SK-N-SH (cell line): ENCODE measurements at places on chromosomes 5 and 9.

- no peak for DNase-seq
Observed at GRCh38 chr9:16230731-16231130, 639.7 kb downstream of the BNC2 start.

GRCh38 chr9:92242260-92243136 is 51.0 kb downstream of the IARS1 start:
- peak; percentile 44 for DNase-seq

- DNase-seq: peak; percentile 41
Observed at GRCh38 chr5:151002250-151002649, 18.1 kb upstream of the GPX3 start.

DNA sequence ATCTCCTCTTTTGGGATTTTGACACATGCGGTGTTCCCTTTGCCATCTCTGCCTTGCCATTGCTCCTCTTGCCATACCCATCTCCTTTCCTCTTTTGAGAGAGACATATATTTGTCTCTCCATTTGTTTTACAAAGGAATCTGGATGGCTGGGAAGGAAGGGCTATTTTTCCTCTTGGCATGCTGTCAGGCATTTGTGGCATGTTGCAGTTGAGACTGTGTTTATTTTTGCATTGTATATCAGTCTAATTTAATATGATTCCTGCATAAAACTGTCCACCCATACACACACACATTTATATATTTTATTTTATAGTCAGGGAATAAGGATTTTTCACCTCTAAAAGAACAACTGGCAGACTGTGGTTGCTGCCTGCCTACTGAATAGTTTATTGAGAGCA is 1105.8 kb upstream of the SEMA6A start:
- DNase-seq: no peak

DNA sequence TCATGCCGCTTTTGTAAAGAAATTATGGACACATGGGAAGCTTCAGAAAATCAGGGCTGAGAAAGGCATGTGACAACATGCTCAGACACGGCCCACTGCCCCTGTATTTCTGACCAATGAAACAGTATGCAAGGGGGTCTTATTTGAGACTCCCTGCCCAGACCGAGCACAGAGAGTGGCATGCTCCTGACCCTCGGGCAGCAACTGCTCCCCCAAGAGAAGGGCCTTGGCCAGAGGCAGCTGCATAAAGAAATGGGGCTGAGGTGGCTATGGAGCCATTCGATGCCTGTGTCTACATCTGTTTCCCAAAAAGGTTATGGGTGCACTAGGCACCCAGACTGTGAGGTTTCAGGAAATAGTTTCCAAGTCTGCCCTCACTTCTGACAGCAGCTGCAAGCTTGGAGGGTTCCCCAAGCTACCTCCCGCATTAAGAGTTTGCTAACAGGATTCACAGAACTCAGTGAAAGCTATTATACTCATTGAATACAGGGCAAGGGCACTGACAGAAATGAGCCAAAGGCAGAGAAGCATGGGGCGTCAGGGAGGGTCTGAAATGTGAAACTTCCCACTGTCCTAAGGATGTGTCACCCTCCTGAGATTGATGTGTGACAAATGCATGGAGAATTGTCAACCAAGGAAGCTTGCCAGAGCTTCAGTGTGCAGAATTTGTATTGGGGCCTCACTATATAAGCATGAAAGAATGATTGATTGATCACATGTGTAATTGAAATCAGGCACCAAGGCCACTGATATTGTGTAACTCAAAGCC is 94.3 kb downstream of the DAP start:
- no peak for DNase-seq

DNA sequence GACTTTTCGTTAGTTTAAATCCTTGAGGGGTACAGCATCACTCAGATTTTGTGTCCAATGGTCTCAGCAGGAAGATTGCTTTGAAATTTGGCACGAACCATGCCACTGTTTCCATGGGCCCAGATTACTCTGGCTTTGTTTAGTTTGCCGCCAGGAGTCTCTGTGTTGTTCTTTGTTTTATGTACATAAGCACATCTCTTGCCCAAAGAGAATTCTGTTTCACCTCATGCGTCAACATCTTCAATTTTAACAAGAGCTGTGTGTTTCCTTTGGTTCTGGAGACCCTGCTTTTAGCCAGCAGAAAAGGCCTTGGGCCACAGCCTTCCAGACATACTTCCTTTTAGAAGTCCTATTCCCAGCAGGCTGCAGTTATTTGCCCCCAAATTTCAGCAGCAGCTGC is 62.4 kb downstream of the TNPO1 start:
- DNase-seq: no peak

GRCh38 chr5:89071941-89072331 is 189.0 kb upstream of the MEF2C start:
- DNase-seq: no peak

DNA sequence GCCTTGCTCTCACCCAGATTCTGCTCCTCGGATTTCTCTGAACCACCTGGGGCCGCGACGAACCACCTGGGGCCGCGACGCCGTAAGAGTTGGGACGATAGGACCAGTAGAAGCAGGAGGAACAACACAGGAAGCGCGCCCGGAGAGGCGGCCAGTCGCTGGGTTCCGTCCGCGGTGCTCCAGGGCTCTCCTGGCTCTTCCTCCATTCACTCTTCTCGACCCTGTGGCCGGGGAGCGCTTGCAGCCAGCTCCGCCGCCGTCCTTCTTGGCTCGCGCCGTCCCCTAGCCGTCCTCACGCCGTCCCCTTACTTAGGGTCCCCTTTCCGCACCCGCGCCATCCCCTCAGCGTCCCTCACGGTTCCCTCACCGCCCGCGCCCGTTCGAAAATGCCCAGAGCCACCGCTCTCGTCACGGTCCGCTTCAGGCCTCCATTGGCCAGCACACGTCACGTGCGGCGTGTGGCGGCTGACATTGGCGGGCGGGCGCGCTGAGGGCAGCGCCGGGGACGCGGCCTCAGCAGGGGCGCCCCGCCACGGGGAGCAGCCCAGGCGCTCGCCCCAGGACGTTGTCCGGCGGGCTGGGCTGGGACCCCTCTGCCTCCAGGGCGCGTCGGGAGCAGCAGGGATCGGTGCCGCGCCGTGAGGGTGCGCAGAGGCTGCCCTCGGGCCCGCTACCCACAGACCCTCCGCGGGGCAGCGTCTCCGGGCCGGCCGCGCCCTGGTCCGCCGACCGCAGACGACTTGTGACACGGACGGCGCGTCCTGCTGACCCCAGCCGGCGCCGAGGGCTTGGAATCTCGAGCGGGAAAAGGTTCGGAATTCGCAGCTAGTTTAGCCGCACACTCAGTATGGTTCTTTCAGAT is 53.7 kb upstream of the PTPDC1 start:
- DNase-seq: peak; percentile 95

DNA sequence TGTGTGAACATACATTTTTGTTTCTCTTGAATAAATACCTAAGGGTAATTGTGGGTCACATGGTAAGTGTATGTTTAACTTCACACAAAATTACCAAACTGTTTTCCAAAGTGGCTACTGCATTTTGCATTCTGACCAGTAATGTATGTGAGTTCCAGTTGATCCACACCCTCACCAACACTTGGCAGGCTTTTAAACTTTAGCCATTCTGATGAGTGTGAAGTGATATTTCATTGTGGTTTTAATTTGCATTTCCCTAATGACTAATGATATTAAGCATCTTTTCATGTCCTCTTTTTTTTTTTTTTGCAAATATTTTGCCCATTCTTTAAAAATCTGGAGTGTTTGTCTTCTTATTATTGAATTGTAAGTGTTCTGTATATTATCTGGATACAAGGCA is 53.5 kb upstream of the MAST4 start:
- no peak for DNase-seq

GRCh38 chr9:136726631-136727191 is 14.3 kb downstream of the DIPK1B start:
- DNase-seq: peak; percentile 73

- peak; percentile 17 for DNase-seq
Observed at GRCh38 chr5:33441241-33442177, 744 bp downstream of the TARS1 start.

DNA sequence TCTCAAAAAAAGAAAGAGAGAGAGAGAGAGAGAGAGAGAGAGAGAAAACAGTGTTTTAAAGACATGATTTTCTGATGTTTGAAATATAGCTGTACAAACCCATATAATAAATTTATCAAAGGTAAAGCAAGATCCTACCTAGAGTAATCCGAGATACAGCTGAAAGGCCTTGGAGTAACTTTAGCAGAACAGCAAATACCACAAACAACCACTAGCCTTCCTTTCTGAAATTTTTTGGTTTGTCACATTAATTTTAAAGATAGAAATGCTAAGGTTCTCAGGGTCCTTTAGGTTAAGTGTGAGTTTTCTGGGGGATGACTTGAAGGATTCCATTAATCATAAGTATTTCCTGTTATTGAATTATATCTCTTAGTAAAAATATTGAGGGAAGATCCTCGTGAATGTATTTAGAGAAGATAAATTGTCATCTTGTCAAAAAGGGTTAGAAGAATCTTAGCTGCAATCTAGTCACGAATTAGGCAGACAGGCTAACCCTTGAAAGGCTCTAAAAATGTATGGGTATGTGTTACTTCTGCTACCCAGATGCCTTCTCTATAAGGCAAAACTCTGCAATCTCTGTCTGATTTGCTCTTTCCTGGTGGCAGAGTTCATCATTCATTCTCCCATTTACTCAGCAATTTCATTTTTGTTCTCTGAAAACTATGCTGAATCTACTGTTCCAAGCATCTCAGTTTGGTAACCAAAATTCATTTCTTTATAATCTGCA is 27.3 kb downstream of the F2RL2 start:
- no peak for DNase-seq

DNA sequence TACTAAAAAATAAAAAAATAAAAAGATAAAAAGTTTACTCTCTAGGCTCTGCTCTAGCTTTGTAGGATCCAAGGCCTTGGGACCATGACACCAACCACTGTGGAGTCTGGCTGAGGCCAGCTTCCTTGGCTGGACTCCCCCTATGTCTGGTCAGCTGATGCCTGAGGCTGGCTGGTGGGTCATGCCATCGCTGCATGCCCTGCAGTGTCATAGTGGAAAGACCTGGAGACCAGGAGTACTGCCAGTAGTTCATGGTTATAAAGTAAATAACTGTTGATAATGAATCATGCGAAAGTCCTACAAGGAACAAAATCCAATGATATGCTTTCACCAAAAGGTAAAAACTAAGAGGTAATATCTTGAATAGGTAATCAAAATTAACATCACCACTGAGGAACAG is 43.2 kb downstream of the GARNL3 start:
- DNase-seq: no peak

GRCh38 chr9:118000581-118000980 is 296.4 kb downstream of the TLR4 start:
- no peak for DNase-seq

DNA sequence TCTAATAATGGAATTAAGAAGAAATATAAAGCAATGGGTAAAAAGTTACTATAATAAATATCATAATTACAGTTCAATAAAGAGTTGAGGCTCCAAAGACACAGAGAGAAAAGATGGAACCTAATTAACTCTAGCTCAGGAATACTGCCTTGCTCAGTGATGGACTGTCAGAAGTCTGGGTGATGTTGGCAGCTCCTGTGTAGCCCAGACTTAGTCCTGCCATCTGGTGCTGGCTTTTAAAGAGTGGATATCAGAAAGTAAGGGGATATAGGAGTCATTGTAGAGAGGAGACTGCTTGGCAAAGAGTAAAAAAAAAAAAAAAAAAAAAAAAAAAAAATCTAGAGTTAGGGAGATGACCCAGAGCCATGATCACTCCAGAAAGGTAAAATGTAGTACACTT is 551.9 kb upstream of the DMAC1 start:
- no peak for DNase-seq

- DNase-seq: no peak
Observed at GRCh38 chr5:80619086-80619485, 35.4 kb upstream of the MSH3 start.

DNA sequence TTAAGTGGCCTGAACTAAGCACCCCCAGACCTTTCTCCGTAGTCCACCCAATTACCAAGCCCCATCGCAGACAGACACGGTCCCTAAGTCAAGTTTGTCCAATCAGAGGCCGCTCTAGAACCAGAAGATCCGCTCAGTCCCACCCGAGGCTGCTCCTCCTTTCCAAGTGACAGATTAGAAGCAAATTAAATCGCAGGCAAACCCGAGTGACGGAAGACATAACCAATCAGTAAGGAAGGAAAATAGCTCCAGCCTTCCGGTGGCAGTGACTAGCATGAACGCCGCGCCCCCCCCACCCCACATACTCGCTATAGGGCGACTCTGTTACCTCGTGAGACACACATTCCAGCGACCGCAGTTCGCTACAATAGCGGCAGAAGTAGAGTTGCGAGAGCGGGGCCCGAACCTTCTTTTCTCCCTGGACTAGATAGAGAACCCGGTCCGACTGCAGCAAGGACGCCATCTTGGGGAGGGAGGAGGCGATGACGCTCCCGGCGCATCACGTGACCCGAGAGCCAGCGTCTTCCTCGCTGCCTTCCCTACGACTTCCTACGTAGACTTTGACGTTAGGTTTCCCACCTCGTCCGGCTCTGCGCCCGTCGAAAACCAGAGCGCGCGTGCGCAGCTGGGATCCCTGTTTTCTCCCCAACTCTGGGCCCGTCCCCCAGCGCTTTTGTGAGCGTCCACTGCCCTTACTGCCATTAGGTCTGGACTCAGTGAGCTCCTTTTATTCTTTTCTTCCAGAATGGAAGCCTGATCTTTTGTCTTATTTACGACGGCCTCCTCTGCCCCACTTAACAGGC is at the start of gene DCTN4:
TSS of gene DCTN4 (minus strand) at position 487 of the 803 bp plus-strand sequence. CDS start at position 463, 24 bp downstream.
- peak; percentile 87 for DNase-seq

DNA sequence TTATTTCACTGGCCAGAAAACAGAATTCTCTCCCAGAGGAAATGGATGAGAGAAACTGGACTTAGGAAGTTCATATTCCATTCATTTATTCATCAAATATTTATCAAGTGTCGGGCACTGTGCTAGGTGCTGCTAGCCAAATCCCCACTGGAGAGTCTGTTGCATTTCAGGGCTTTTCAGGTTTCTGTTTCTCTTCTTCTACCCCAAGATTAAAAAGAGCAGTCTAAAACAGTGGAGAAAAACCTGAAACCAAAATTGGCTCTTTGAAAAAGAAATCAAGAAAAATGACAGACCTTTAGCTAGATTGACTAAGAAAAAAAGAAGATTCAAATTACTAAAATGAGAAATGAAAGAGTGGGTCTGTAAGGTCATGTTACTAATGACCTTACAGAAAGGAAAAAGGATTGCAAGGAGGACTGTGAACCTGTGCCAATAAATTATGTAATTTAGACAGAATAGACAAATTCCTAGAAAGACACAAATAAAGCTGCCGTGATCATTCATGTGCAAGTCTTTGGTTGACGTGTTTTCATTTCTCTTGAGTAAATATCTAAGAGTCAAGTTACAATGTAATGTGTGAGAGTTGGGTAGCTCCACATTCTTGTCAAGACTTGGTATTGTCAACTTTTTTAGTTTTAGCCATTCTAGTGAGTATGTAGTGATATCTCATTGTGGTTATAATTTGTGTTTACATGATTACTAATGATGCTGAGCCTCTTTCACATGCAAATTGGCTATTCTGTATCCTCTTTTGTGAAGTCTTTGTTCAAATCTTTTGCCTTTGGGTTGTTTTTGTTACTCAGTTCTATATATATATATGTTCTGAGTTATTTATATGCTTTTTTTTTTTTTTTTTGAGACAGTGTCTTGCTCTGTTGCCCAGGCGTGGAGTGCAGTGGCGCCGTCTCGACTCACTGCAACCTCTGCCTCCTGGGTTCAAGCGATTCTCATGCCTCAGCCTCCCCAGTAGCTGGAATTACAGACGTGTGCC is 23.7 kb downstream of the SNX30 start:
- DNase-seq: no peak

- DNase-seq: no peak
Observed at GRCh38 chr5:140647042-140647419, 399 bp downstream of the NDUFA2 start.

GRCh38 chr5:96721351-96721977 is 59.3 kb downstream of the CAST start:
- no peak for DNase-seq
